Right atrium auricular region (tissue), 2 donors: ENCODE measurements at places on chromosomes 5 and 9. TPM values are rescaled to one million over a fixed set of nuclear protein-coding genes. Genes with fewer than 3 reads are reported as not detected.

Gene TAS2R1
- not detected for total RNA-seq

Gene LIFR
- total RNA-seq, result 58.0 TPM

Gene STKLD1
- total RNA-seq, result 0.90 TPM

Gene PAX5
- total RNA-seq, result not detected

Gene PDE6A
- 0.08 TPM for total RNA-seq

Gene PCDHGB2
- total RNA-seq, result 5.2 TPM

Gene IL3
- not detected for total RNA-seq

Gene STX17
- total RNA-seq, result 18.8 TPM

Gene HSD17B3
- not detected for total RNA-seq

Gene HAVCR2
- total RNA-seq, result 1.8 TPM

Gene SLC36A1
- total RNA-seq, result 3.9 TPM
